Suppressor macrophage treated with lipopolysaccharide for 4 hours (primary cell): ENCODE measurements at places on chromosomes 12 and 14.

DNA sequence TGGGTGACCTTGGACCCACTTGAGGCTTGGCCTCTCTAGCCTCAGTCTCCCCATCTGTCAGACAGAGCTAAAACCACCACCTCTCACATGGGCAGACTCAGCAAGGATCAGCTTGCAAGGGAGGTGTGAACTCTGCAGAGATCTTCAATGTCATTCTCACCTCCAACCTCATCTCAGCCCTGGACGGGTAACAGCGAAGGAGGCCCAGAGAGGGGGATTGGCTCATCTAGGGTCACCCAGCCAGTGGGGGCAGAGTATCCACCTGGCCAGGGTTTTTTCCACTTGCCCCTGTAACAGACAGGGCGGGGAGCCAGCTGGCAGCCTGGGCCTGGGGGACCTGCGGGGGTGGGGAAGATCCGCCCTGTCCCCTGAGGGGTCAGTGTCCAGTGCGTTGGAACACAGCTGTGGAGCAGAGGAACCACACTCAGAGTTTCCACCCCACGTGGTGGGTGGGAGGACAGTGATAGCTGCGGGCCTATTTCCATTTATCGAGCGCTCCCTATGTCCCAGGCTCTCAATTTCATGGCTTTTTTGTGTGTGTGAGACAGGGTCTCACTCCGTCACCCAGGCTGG lies 27.4 kb downstream of the DTX1 start:
- DNase-seq: no peak

DNA sequence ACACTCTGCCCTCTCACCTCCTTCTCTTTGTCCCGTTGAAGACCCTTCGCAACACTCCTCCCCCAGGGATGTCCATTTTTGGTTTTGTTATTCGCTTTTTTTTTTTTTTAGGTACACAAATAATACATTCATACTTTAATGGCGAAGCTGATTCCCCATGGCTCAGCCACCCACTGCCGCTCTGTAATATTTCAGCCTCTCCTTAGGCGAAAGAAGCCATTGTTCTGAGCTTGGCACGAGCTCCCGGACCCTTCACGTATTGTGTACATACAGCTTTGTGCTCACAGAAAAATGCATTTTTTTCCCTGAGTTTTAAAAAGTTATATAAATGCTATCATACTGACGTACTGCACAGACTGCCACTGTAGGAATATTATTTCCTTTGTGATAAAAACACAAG lies 115.0 kb downstream of the TMEM132C start:
- no peak for DNase-seq

GRCh38 chr14:21229821-21230220 lies 39.4 kb downstream of the HNRNPC start:
- no peak for DNase-seq

- DNase-seq: no peak
These were observed 11.6 kb upstream of the ADCY6 start for GRCh38 chr12:48800457-48800856.

GRCh38 chr12:64646318-64646717 lies 36.0 kb downstream of the RASSF3 start:
- no peak for DNase-seq
